EH (cell line): ENCODE measurements at places on chromosomes 11 and 22.

- DNase-seq, result no peak
These were observed 107.0 kb downstream of the SHANK2 start for GRCh38 chr11:71145368-71145767.

DNA sequence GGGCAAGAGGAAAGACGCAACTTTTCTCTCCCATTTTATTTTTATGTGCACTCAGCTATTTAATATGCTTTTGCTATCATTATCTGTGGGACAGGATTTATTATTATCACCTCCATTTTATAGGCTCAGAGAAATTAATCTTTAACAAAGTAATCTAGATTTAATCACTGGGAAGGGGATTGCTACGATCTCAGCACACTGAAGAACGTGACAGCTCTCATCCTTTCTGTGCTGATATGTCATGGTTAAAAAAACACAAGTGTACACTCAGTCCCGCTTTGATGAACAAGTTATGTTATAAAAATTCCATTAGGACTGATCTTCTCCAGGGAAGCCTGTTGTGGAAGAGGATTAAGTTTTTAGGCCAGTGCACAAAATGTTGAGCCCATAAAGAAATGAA is 37.6 kb downstream of the CYB5R2 start:
- DNase-seq, result no peak

DNA sequence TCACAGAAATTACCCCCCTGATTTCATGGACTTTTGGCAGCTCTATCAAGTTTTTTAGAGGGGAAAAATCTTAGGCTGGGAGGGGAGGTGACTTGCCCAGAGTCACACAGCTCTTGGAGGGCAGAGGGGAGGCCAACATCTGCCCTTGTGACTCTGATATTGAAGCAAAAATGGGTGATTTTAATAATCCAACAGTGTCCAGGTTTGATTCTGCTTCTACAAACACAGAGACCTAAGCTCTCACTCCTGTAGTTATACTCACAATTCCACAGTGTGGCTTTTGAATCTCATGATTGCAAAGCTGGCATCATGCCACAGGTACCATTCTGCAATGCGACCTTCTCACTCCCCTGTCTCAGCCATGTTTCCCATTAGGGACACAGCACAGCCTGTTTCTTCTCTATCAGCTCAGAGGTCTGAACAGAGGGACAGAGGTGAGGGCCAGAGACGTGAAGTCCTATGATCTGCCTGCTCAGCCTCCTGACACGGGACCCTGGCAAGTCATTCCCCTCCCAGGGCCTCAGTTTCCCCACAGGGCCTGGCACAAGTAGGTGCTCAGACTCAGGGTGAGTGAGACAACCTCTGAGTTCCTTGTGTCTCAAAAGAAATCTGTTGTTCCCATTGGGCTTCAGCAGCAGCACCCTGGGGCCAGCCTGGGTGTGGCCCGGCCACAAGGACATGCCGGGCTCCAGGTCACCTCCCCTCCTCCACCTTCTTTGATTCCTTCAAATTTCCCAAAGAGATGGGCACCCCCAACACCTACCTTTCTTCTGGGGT is 766 bp downstream of the APOL2 start:
- DNase-seq, result no peak

GRCh38 chr11:75246671-75247350 is 6.2 kb downstream of the TPBGL start:
- DNase-seq, result no peak

DNA sequence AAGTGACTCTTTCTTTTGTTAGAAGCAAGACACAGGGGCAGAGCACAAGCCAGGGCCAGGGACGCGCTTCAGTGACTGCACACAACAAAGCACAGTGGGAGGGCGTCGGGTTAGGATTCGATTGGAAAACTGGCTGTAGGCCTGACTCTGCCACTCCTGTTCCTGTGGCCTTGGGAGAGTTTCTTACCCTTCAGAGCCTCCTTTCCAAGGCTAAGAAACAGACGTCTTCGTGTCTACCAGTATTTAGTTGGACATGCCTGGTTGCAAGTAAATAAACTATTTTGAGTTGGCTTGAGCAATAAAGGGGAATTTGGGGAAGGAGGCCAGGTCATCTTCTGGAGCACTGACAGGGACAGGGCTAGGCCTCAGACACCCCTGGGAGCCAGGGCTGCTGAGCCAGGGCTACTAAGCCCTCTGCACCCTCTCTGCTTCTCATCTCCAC is 549.1 kb downstream of the INSC start:
- DNase-seq, result peak; percentile 10

DNA sequence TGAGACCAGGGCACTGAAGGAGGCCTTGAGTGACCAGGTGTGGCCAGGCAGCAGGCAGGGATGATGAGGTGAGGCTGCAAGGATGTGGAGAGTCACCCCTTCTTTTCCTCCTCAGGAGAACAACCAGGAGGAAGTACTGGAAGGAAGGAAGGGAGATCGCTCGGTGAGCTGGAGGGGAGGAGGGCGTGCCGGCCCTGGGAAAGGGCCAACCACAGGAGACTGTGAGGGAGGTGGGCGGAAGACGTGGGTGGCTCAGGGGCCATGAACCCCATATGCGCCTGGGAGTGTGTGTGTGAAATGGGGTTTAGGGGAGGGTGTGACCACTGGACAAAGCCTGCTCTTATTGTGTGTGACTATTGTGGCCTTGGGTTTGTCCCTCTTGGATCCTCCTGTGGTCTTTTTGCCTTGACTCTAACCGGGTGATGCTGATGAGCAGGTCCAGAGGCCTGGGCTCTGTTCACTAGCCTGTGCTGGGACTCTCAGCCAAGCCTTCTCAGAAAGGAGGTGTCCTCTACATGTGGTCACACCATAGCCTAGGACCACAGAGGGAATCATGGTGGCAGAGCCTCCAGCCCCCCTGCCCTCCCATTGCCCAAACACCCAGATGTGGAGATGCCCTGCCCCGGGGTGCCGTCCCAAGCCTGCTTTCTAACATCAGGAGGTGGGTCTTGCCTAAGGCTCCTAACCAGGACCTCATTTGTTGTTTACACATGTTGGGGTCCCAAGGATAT is 41.3 kb upstream of the TUB start:
- no peak for DNase-seq

GRCh38 chr11:115576606-115577380 is 72.6 kb upstream of the CADM1 start:
- DNase-seq, result no peak

GRCh38 chr11:121520243-121521144 is 67.7 kb upstream of the SORL1-AS1 start:
- DNase-seq, result peak; percentile 68

DNA sequence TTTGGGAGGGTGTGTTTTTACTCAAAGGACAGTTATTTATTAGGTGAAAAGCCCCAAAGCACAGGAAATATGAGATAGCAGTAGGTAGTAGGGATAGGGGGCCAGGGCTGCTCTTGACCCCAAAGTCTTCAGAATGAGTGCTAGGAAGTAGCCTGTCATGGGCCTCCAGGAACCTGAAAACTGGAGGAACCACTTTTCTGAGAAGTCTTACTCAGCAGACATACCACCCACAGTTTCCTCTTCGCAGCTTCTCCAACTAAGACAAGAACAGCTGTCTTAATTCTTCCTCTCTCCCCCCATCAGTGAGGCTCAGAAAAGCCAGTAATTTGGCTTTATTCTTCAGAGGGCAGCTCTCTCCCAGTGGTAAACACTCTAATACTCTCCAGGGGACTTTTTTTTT is 84.0 kb upstream of the CTSC start:
- peak; percentile 43 for DNase-seq

GRCh38 chr11:42255906-42256305 is 796.5 kb upstream of the LRRC4C start:
- DNase-seq, result peak; percentile 75

GRCh38 chr22:43393132-43393843 is 18.5 kb upstream of the MPPED1 start:
- DNase-seq, result no peak

- DNase-seq, result no peak
These were observed 49.3 kb upstream of the MPPED2 start for GRCh38 chr11:30635401-30635989.

DNA sequence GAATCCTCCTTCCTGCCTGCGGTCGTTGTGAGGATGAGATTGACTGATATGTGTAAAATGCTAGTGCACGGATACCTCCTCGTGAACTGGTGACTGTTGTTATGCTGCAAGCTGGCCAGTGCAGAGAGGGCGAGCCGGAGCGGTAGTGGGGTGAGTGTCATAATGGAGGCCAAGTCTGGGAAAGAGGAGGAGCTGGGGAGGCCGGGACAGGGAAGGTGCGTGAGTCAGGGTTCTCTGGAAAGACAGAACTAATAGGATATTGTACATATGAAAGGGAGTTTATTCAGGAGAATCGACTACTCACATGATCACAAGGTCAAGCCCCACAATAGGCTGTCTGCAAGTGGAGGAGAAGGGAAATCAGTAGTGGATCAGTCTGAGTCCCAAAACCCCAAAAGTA is 56.8 kb upstream of the FADD start:
- no peak for DNase-seq

DNA sequence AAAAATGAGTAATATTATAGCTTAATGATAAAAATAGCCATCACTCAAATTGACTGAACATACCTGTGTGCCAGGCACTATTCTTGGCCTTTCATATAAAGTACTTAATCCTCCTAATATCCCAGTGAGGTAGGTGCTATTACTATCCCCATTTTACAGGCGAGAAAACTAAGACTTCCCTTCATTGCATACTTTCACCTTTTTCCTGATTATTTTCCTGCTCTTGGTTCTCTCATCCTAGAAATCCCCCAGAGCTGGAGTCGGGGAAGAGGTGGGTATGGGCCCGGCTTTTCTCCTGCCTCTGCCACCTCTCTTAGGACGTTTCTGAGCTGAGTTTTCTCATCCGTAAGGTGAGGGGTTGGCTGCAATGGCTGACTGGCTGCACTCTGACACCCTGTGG is 2.2 kb downstream of the NPTXR start:
- DNase-seq, result no peak

- DNase-seq, result no peak
These were observed 3.1 kb downstream of the GNB1L start for GRCh38 chr22:19851291-19852176.

DNA sequence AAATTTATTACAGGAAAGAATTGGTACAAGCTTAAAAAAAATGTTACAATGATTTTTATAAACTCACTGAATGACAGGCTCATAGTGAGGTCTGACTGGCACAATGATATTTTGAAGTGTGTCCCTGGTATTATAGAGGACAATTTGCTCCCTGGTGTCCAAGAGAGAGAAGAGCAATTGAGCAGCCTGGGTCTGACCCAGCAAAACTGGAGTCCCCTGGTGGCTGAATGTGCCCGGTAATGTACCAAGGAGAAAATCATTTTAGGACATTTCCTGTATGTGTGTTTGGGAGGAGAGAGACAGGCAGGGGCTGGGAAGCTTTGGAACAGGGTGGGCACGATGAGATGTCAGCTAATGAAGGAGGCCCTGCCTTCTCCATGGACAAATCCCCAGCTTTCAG is 125.3 kb downstream of the APOL5 start:
- peak; percentile 68 for DNase-seq

DNA sequence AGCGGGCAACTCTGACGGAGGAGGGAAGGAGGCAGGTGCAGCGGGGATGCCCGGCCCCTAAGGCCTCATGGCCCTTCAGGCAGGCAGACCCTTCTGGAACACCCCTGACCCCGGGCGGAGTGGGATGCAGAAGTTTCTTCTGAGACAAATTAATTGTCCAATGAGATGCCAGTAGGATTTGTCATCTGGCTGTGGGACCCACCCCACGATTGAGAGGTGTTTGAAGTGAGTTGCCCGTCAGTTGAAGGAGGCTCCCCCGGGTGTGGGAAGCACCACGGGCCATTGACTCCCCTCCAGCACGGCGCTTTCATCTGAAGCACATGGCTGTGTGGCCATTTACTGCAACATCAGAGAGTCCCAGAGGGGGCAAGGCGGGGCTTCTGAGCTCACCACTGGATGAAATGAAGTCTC is 527.8 kb downstream of the BRD1 start:
- DNase-seq, result no peak

- DNase-seq, result no peak
These were observed 32.4 kb downstream of the CNTF start for GRCh38 chr11:58654908-58655296.

- DNase-seq, result no peak
These were observed 18.5 kb downstream of the MMP13 start for GRCh38 chr11:102936864-102937509.

DNA sequence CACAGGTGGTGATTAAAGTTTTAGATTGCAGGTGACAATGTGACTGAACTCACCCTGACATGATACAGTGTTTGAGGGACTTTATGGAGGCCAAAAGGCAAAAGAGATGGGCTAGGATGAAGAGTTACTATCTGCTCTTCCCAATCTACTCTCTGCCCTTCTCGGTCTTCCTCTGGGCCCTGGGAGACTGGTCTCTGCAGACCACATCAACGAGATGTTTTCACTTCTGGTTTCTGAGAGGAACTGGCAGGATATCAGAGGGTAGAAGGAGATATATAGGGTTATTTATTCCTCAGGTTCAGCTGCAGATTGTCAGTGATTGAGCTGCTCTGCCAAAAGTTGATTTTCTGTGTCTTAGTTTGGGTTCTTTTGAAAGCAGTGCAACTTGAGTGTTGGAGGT is 32.4 kb upstream of the CD44 start:
- no peak for DNase-seq
